Activated CD4-positive, alpha-beta T cell treated with anti-CD3 and anti-CD28 coated beads, Interleukin-2, Interleukin-6, amounts not matched to agents 100 ng/mL and 50 ng/mL, durations not matched to agents 16 hours and 8 hours (primary cell): ENCODE measurements at places on chromosomes 5 and 9.

GRCh38 chr5:62132276-62132675 lies 173.7 kb upstream of the KIF2A start:
- no peak for DNase-seq

- DNase-seq, result no peak
Measured at GRCh38 chr5:78213799-78214198, 80.7 kb downstream of the AP3B1 start.

DNA sequence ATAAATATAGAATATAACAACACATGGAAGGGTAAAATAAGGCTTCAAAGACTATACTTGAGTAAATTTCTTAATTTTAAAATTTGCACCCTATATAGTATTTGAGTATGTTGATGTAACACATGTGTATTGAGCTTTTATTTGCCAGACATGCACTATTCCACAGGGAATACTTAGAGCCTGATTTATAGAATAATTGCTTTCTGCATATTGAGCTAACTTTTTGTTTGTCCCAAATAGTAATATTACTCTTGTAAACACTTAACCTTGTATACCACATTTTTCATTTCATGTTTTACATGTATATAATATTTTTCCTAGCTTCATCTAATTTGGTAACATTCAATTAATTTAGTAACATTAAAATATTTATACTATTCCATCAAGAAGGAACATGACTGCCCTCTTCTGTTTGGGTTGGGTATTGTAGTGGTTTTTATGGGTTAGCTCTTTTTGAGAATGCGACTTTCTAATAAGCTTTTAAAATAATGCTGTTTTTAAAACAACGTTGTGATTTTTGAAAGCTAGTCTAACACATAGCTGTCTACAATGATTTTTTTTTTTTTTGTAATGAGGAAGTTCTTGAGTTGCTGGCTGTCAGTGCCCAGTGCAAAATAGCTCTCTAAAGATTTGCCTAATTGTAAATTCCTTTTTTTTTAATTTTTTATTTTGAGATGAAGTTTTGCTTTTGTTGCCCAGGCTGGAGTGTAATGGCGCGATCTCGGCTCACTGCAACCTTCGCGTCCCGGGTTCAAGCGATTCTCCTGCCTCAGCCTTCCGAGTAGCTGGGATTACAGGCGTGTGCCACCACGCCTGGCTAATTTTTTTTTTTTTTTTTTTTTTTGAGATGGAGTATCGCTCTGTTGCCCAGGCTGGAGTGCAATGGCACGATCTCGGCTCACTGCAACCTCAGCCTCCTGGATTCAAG lies 4.8 kb downstream of the SUB1 start:
- peak; percentile 74 for DNase-seq

DNA sequence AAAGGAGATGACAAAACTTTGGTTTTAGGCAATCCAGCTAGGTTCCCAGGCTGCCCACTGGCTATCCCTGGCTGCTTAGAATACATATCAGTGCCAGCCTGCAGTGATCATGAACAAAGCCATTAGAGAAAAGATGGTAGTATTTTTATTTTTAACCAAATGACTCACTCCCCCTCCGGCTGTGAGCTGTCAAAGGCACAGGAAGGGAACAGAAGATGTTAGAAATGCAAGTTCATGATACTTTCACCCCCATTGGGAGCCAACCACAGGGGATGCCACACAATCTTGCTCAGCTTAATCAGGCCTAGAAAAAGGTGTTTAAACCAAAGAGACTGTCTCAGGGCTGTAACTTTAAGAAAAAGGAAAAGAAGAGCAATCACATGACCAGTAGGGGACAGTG lies 70.3 kb upstream of the ASTN2 start:
- DNase-seq, result no peak

DNA sequence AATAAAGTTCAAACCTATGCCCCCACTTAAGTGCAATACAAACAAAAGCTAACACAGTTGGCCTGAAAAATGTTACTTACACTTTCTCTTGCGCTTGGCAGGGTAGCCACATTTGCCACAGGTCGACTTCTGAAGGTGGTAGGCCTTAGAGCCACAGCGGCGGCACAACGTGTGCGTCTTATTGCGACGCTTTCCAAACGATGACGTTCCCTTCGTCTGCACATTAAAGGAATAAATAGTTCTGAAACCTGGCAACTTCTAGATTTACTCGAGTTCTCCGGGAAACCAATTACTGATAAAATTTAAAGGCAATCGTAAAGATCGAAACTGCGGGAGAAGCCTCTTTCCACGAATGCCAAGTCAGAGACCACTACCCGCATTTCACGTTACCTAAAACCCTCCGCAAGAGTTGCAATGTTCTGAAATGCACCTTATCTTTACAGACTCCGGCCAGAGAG lies 602 bp downstream of the RPL37 start:
- DNase-seq, result peak; percentile 45

DNA sequence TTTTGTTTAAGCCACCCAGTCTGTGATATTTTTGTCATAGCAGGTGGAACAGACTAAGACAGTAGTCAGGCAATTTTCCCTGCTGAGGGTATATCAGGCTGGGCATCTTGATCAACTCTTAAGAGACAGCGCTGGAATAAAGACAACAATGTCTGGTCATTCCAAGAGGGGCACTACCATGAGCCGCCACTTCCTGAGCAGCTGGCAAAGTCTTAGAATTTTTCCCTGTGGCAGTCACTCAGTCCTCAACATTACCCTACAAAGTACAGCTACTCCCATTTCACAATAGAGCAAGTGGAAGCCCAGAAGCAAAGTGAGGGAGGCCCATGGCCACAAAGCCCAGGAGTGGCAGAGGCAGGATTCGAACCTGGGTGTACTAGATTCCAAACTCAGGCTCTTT lies 74.8 kb downstream of the SH3PXD2B start:
- no peak for DNase-seq

DNA sequence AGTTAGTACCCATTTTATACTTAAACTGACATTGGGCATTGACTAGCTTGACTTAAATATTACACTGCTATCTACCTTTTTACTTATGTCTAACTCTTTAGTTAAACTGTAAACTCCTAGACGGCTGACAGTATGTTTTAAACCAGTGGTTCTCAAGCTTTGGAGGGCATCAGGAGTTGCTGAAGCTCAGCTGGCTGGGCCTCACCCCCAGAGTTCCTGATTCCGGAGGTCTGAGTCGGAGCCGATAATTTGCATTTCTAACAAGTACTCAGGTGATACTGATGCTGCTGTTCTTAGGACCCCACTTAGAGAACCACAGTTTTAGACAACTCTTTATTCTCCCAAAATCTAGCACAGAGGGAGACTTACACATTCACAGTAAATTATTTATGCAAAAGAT lies 63.3 kb upstream of the PCA3 start:
- no peak for DNase-seq
